ENCODE measurements at places on chromosomes 12 and 14. TPM values are rescaled to one million over a fixed set of nuclear protein-coding genes. Genes with fewer than 3 reads are reported as not detected.

DNA sequence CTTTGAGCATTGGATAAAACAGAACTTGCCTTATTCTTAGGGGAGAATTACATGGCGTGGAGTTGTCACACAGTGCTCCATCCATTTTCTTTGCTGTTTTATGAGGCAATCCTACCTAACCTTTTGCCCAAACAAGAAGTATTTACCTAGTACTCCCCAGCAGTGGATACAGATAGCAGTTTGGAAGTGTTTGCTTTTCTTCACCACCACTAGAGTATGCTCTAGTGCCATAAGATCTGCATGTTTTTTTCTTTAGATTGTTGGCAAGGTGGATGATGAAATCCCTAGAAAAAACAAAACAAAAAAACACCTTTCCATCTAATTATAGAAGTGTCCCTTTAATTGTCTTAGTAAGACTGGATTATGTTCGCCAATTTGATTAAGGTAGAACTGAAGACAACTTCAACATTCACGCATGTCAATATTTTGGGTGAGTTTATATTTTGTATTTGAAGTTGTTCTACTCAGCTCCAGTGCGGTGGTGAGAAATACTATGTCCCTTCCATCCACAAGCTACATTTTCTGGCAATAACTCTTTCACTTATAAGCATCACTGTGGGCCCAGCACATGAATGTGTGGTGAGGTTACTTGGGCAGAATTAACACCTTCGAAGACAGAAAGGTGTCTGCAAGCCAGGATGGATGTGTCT, 23.6 kb upstream of the TMEM260 start:
- H3K4me3 ChIP-seq: no peak overlapping the region
- 0 out of 2 replicates have a peak overlapping the region, but pooled peaks have one; percentile 42 for H3K27ac ChIP-seq
- H3K4me1 ChIP-seq: peaks cover 13% of the 10 kb centered on the region
- H3K27me3 ChIP-seq: no peaks in the 10 kb centered on the region

DNA sequence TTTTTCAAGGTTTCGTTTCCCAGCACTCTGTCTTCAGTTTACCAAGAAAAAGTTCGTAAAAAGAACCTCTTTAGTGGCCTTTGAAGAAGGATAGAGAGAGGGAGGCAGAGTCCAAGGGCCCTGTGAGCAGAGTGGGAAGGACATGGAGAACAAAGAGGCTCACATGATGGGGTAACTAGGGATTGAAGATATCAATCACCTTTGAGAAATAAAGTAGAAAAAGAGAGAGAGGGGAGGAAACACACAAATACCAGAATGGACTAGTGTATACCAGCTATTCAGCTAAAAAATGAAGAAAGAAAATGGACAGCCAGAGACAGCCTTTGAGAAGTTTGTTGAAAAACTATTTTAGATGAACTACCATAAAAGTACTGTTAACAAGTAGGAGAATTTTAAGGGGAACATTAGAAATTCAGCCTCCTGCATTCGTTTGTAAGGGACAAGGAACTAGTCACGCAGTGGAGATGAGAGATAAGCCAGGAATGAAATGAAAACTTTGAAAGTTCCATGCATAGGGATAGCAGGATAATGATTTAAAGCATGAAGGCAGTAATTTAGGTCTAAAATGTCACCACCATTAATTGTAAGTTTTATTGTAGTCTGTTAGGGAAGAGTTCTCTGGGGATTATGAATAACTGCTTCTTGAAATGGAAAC, 82.1 kb downstream of the SPTSSA start:
- H3K4me3 ChIP-seq: no peak overlapping the region
- DNase-seq: no peak
- no peaks in the 10 kb centered on the region for H3K36me3 ChIP-seq
- H3K27me3 ChIP-seq: no peaks in the 10 kb centered on the region

- H3K27ac ChIP-seq: no peak overlapping the region
- no peak overlapping the region for H3K4me3 ChIP-seq
- no peaks in the 10 kb centered on the region for H3K27me3 ChIP-seq
- H3K36me3 ChIP-seq: no peaks in the 10 kb centered on the region
- no peaks in the 10 kb centered on the region for H3K4me1 ChIP-seq
These were observed 19.8 kb downstream of the PDE6H start for GRCh38 chr12:14992673-14993072.

GRCh38 chr14:22382395-22382794, 206.6 kb downstream of the DAD1 start:
- H3K4me1 ChIP-seq: peaks cover 12% of the 10 kb centered on the region
- H3K27ac ChIP-seq: no peak overlapping the region
- no peak for DNase-seq
- no peak overlapping the region for H3K4me3 ChIP-seq
- H3K36me3 ChIP-seq: no peaks in the 10 kb centered on the region
- no peaks in the 10 kb centered on the region for H3K27me3 ChIP-seq

GRCh38 chr14:95045836-95046430, 111.4 kb downstream of the DICER1 start:
- peak; percentile 1 for DNase-seq
- peaks cover 19% of the 10 kb centered on the region for H3K4me1 ChIP-seq
- H3K27ac ChIP-seq: no peak overlapping the region
- peaks cover 12% of the 10 kb centered on the region for H3K27me3 ChIP-seq
- H3K4me3 ChIP-seq: no peak overlapping the region
- H3K36me3 ChIP-seq: no peaks in the 10 kb centered on the region

GRCh38 chr12:31355747-31356107, 29.8 kb upstream of the SINHCAF start:
- H3K27ac ChIP-seq: no peak overlapping the region
- 0 out of 2 replicates have a peak, but pooled peaks cover 3% of the 10 kb centered on the region for H3K36me3 ChIP-seq

DNA sequence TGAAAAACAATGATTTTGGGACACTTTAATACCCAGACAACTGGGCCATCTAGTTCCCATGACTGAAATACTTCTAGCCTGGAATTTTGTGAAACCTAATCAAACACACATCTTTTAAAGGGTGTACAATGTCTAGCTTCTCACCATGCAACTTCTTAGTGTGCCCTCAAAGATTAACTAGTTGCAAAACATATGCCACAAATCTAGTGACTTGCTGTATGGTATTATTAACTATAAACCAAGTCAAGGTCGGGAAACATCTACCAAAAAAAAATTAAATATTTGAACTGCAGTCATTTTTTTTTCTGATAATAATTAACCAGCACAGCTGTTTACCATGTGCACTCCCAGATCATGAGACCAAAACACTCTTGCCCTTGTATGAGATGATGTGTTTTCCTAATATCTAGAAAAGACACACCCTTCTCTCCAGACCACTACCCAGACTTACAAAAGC, 171.8 kb upstream of the FOXN3 start:
- H3K4me1 ChIP-seq: peaks cover 66% of the 10 kb centered on the region
- DNase-seq: no peak
- peak overlapping the region; percentile 57 for H3K27ac ChIP-seq
- peaks cover 21% of the 10 kb centered on the region for H3K36me3 ChIP-seq

GRCh38 chr14:105116451-105117256, 51.4 kb upstream of the GPR132 start:
- peaks cover 4% of the 10 kb centered on the region for H3K27me3 ChIP-seq
- H3K4me1 ChIP-seq: no peaks in the 10 kb centered on the region
- no peak overlapping the region for H3K27ac ChIP-seq
- H3K4me3 ChIP-seq: no peak overlapping the region

- no peak for DNase-seq
- H3K27me3 ChIP-seq: no peaks in the 10 kb centered on the region
- no peak overlapping the region for H3K4me3 ChIP-seq
- H3K36me3 ChIP-seq: no peaks in the 10 kb centered on the region
These were observed 22.2 kb downstream of the GSC start for GRCh38 chr14:94747739-94748138.

DNA sequence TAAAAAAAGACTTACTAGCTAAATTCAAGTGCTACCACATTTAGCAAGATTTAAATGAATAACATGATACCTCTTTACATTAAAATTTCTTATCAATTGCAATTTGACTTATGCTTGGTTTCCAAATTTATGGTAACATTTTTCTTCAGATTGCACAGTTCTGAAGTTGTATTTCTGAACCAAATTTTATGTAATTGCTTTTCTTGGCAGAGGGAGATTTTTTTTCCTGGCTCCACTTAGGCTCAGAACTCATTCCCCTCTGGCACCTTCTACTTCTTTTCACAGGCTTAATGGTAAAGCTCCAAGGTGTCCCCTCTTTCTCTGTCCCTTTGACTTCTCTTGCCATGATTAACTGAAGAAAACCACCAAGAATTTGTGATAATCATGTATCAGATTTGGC, 99.8 kb upstream of the TMTC1 start:
- H3K4me3 ChIP-seq: no peak overlapping the region
- peaks cover 65% of the 10 kb centered on the region for H3K36me3 ChIP-seq
- H3K27me3 ChIP-seq: peaks cover 16% of the 10 kb centered on the region
- no peak for DNase-seq
- H3K4me1 ChIP-seq: peaks cover 40% of the 10 kb centered on the region

DNA sequence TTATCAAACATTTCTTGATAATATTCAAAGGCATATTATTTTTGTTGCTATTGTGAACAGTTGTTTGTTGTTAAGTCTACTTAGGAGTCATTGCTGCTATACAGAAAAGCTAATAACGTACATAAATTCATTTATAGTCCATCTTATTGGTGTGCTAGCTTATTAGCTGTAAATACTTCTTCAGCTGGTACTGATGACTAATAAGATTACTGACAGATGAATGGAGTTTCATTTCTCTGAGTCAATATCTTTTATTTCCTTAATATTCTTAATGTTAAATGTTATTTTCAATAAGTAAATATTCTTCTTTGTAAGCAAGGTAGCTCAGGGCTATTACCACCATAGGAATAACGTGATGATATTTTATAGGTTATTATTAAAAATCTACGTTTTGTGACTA, 139.4 kb upstream of the SLCO1C1 start:
- DNase-seq: no peak
- 0 out of 2 replicates have a peak, but pooled peaks cover 3% of the 10 kb centered on the region for H3K36me3 ChIP-seq
- H3K27ac ChIP-seq: no peak overlapping the region
- no peaks in the 10 kb centered on the region for H3K4me1 ChIP-seq
- no peak overlapping the region for H3K4me3 ChIP-seq

- H3K4me3 ChIP-seq: no peak overlapping the region
- no peak overlapping the region for H3K27ac ChIP-seq
- H3K27me3 ChIP-seq: peaks cover under 1% of the 10 kb centered on the region
- DNase-seq: no peak
- no peaks in the 10 kb centered on the region for H3K36me3 ChIP-seq
These were observed 333.3 kb downstream of the SLC16A7 start for GRCh38 chr12:59929110-59929509.

- no peak overlapping the region for H3K27ac ChIP-seq
- H3K27me3 ChIP-seq: no peaks in the 10 kb centered on the region
These were observed 723.3 kb upstream of the FLRT2 start for GRCh38 chr14:84806622-84807021.

DNA sequence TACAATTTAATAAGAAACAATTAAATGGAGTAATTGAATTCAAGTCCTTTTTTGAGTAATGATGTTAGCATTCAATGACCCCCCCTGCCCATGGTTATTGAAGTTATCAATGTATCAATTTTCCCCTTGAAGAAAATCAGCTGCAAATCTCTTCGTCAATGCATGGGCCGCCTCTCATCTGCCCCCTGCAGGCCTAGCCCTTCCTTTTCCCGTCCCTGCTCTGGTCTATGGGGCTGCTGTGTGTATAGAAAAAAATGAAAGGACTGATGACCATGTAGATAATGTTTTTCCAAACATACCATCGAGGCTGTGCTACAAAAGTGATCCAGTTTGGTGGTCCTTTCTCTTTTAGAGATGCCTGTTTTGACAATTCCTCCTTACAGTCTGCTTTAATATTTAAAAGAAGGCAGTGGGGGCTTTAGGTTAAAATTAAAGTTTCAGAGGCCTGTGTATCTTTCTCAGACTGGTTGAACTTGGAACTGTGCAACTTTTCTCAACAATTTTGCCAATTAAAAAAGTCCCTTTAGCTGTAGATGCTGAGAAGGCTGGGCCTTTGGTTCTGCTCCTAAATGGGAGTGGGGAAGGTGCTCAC, 98.4 kb downstream of the APAF1 start:
- H3K27me3 ChIP-seq: peaks cover 47% of the 10 kb centered on the region
- DNase-seq: peak; percentile 62
- H3K4me3 ChIP-seq: no peak overlapping the region

DNA sequence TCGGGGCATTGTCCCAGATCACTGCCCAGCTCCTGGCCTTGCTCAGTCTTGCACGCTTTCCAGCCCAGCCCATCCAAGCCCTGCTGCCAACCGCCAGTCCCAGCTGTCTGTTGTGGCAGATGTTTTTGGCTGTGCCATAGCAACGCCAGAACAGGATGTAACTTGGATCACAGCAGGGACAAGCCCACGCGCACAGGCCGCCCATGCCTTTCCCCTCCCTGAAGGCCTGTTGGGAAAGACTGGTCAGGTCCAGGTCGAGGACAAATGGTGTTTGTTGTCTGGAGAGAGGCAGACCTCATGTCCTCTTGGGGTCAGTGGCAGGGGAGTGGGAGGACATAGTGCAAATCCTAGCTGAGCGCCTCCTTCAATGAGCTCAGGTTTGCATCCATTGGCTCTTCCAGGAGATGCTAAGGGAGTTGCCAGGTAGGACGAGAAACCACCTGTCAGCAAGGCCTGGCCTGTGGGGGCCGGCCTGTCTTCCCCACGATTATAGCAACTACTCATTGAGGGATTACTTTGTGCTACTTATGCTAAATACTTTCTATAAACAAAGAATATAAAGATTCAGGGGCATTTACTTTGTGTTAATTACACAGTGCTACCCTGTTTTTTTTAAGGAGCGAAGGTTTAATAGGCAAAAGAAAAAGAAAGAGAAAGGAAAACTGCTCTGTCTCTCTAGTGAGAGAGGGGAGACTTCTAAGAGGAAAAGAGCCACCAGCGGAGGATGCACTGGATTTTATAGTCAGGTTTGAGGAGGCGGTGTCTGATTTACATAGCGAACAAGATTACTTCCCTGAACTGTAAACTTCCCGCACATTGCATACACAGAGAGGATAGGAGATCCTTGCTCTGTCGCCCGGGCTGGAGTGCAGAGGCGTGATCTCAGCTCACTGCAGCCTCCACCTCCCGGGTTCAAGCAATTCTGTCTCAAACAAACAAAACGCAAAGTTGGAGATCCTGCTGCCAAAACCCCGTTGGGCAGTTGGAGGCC, 42.8 kb upstream of the CORO1C start:
- no peak overlapping the region for H3K4me3 ChIP-seq
- H3K27ac ChIP-seq: peak overlapping the region; percentile 52
- no peak for DNase-seq
- H3K36me3 ChIP-seq: no peaks in the 10 kb centered on the region
- 0 out of 2 replicates have a peak, but pooled peaks cover 6% of the 10 kb centered on the region for H3K4me1 ChIP-seq
- H3K27me3 ChIP-seq: no peaks in the 10 kb centered on the region

GRCh38 chr14:92670160-92670559, 78.3 kb downstream of the LGMN start:
- DNase-seq: no peak
- H3K4me3 ChIP-seq: no peak overlapping the region
- no peak overlapping the region for H3K27ac ChIP-seq
- H3K27me3 ChIP-seq: no peaks in the 10 kb centered on the region

The CMTM5 gene
- total RNA-seq: 0.41 TPM

The MGP gene
- total RNA-seq: 0.96 TPM

The SMOC1 gene
- 1.1 TPM for total RNA-seq

The FAR2 gene
- 27.2 TPM for total RNA-seq

The C14orf39 gene
- 1.9 TPM for total RNA-seq

The PLEKHD1 gene
- 1.0 TPM for total RNA-seq

The KLRC2 gene
- total RNA-seq: not detected

The C12orf50 gene
- total RNA-seq: not detected

The PTCSC3 gene
- not detected for total RNA-seq

The BATF gene
- total RNA-seq: not detected

The SMCO3 gene
- not detected for total RNA-seq

The RPGRIP1 gene
- total RNA-seq: 0.41 TPM

The SP7 gene
- not detected for total RNA-seq

The SERPINA9 gene
- not detected for total RNA-seq
